ENCODE measurements at places on chromosomes 4 and X.
A peak's percentile ranks its signal among the peaks of the same experiment; 100 is the strongest.

- no peak for DNase-seq
Measured at GRCh38 chrX:21974011-21974385, 33.5 kb downstream of the SMS start.

DNA sequence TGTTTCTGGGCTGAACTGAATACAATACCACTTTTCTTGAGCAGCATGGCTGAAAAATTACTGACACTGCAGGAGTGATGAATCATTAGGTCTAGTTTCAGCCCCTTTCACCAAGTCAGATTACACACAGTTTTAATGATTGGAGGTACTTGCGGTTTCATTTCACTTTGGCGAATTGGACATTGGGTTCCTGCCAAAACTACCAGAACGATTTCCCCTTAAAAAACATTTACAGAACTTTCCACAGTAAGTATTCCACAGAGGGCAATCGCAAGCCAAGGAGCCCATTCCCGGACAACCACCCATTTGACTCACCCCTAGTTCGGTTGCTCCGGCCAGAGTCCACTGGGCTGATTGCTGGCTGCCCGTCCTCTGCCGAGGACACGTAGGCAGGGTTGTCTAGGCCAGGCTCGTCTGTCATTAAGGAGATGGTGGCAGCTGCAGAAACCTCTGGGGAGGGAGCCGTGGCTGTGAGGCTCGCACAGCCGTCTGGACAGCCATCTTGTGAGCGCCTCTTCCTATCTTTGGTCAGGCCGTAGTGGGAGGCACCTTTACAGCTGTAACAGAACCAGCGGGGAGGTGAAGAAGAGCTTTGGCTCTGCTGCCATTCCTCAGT is 83.5 kb downstream of the LNX1 start:
- peak; percentile 95 for DNase-seq

GRCh38 chrX:103414561-103414960 is 38.2 kb downstream of the BEX3 start:
- no peak for DNase-seq

DNA sequence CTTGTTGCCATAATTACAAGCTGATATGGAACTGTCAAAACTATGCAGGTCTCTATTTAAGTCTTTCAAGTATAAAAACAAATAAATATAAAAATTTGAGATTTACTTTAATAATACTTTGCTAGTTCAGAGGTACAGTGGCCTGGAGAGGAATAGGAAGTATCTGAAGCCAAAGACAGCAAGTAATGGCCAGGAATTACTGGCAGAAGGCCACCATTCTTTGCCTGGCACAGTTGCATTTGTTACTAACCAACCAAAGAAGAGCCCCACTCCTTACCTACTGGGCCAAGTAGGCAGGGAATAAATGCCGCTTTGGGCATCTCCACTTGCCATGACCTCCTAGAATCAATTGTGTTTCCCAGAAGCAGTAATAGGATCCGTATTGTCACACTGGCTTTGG is 13.8 kb upstream of the ADAMTS3 start:
- peak; percentile 21 for DNase-seq

DNA sequence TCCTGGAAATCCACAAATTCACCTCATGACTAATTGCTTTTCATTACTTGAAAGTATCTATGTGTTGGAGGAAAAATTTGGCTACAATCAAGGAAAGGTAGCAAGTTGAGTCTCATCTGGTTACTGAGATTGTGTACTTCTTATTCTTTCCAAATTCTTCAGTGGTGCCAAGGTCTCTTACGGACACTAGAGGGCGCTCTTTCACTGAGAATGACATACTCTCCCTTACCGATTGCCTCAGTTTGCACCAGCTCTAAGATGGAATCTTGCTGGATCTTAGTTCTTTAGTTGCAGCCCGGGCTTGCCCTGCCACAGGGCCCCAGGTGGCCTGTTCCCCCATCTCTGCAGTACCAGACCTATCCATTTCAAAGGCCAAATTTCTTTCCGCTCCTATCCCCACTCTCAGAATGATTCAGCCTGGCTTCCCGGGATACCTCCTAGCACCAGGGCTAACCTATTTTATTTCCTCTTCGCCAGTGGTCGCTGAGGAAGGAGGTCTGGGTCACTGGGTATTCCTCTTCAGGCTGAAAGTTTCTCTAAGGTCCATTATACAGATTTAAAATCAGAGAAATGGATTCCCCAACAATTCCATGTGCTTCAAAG is 24.6 kb upstream of the GPR50 start:
- DNase-seq = peak; percentile 58

DNA sequence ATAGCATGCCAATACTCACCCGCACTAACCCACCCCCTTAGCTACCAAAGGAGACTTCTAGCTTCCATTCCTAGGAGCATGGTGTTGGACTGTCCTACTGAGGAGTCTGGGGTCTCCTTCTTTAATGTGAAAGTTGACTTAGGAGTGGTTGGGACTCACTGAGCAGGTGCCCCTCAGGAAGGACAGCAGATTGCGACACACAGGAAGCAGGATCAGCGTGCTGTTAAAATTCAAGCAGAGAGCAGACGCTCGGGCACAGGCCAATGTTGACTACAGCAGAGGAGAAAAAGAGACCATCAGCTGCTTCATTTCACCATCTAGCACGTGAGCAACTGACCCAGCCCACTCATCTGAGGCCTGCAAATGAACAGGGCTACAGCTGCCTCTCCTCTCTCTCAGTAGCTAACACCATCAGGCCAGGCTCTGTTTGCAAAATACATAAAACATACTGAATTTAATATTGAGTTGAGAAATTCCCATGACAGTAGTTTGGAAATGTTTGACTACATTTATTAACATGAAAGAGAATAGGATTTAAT is 10.8 kb downstream of the NOX1 start:
- DNase-seq = no peak

GRCh38 chrX:154460326-154460725 is 2.2 kb downstream of the PLXNA3 start:
- no peak for DNase-seq

DNA sequence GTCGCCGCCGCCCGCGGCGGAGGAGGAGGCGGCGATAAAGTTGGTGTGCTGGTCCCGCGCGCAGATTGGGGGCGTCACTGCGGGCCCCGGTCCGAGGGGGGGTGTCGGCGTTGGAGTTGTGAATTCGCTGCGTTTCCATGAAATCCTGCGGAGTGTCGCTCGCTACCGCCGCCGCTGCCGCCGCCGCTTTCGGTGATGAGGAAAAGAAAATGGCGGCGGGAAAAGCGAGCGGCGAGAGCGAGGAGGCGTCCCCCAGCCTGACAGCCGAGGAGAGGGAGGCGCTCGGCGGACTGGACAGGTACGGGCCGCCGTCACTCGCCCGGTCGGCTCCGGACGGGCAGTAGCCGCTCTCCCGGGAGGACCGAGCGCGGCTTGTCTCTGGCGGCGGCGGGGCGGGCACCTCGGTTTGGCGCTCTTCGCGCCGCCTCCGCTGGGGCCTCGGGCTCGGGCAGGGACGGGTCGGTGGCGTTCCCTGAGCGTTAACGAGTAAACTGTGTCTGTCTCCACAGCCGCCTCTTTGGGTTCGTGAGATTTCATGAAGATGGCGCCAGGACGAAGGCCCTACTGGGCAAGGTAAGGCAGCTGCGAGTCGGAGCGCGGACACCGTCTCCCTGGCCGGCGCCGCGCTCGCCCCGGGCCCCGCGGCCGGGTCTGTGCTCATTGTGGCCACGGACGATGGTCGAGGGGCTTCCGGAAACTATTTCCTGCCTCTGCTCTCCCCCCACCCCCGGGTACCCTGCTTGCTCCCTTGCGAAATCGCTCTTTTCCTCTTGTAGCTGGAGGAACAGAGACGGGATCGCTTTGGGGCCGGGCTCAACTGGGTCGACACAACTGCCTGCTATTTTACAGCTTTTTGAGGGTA is 658 bp downstream of the KDM6A start:
- DNase-seq = peak; percentile 84

GRCh38 chr4:25813448-25814106 is 49.2 kb downstream of the SEL1L3 start:
- peak; percentile 82 for DNase-seq

- DNase-seq = no peak
Measured at GRCh38 chrX:8034058-8034457, 106.8 kb upstream of the PNPLA4 start.

DNA sequence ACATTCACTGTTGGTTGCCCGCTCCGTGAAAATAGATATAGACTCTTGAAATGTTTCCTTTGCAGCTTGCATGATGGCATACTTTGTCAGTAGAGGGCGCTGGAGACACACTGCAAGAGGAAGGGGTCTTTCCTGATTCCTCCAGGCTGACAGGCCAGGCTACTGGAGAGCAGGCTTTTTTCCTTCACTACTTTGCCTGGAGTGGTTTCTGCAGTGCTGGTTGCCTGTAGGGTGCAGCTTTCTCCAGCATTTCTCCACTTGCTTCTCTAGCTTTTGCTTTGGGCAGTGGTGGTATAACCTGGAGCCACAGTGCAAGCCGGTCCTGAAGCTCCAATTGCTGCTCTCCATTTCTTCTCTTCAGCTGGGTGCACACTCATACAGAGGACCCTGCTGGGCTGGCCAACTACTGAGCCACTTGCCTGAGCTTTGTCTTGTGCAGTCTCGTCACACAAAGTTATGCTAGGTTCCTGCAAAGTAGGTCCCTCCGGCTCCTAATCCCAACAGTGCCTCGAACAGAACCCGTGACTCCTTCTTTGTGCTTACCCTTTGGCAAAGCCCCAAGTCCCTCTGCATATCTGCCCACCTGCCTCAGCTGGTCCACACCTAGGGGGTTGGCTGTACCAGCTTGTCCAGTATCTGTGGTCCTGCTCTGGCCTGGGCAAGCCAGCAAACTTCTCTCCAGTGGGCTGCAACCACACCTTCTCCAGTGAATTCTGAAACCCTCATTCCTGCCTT is 46.3 kb downstream of the RASSF6 start:
- DNase-seq = peak; percentile 86

DNA sequence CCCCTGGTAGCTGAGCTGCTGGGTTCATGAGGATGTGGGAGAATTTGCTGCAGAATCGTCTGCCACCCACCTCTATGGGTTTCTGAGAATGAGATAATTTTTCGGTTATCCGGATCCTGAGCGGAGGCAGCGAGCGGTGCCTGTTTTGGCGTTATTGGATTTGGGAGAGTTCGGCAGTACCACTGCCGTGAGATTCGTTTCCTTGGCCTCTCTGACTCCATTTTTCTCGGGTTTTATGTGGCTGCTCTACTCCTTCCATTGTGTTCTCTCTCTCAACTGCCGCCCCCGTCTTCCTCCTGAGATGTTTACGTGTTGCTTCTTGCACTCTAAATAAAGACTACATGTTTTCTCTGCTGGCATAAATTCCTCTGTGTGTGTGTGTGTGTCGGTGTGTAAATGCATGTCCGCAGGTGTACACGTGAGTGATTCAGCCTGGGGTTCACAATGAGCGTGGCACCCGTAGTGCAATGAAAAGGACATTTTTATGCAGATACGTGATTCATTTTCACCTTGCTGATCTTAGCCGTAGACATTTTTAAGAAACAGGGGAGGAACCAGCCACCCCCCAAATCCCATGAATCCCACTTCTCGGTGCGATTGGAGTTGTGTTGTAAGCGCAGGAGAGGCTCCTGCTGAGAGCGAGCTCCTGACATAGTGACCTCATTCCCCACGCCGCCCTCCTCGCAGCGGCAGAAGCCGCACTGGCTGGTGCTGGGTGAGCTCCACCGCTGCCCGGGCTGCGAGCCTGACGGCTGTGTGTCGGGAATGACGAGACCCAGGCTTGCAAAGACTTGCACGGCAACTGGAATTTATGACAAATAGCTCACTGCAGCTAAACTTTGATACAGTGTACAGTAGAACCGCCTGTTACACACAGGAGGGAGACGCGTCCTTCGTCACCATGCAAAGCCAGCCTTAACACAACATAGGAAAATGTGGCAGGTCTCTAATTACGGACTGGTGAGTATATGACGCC is 82.2 kb downstream of the STOX2 start:
- DNase-seq = peak; percentile 95

GRCh38 chr4:47598320-47598719 is 113.2 kb downstream of the ATP10D start:
- no peak for DNase-seq

GRCh38 chrX:116239944-116240840 is 69.6 kb downstream of the AGTR2 start:
- DNase-seq = peak; percentile 4

- peak; percentile 70 for DNase-seq
Measured at GRCh38 chr4:107719207-107719921, 670 bp downstream of the PAPSS1 start.

DNA sequence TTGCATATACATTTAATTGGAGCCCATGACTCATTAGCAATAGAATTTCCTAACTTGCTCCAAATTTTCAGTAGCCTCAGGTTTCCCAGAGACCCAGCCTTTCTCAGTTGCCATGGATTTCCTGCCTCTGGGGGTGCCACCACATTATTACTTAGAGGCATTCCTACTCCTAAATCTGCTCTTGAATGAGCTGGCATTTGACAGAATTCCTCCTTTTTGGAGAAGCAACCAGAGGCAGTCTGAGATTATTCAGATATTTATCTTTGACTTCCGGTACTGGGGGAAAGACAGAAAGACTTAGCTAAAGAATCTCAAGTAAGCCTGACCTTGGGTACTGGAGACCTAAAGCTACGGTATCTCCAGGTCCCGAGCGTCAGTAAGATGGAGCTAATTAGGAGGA is 76.3 kb downstream of the DCHS2 start:
- DNase-seq = no peak

- DNase-seq = no peak
Measured at GRCh38 chr4:64766565-64766964, 357.3 kb upstream of the TECRL start.

GRCh38 chrX:108091878-108092291 is 307 bp downstream of the ATG4A start:
- no peak for DNase-seq

DNA sequence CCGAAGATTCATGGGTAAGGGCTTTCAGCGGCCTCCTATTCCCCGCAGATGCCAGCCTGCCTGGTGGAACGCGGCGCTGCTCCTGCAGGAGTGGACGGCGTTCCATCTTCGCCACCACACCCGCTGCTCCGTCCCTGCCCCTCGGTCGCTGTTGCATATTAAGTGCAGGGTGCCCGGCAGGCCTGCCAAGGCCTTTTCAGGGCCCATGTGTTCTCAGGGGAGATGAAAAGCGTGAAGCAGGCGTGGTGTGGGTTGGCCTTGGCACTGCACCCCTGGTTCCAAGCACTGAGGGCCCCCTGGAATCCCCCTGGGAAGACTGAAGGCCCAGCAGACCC is 52.0 kb downstream of the SORCS2 start:
- no peak for DNase-seq

DNA sequence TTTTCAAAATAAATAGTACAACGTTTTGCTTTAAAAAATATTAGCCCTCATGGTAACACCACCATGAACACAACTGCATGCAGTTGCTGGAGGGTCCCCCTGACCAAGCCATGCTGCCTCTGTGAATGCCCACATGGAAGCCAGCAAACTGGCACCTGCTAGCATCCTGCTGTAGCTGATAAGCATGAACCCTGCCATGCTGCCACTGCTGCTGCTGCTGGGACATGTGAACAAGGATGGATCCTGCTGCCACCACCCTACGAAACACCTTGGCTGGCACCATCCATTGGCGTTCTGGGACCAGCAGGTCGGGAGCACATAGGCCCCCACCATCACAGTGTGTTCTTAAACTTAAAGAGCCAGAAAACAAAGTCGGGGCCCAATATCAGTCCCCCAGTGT is 83.9 kb downstream of the SATL1 start:
- DNase-seq = no peak
